ENCODE measurements at places on chromosomes 7 and 10. TPM values are rescaled to one million over a fixed set of nuclear protein-coding genes. Genes with fewer than 3 reads are reported as not detected.

Gene FGF8
- total RNA-seq: not detected

Gene CCDC3
- total RNA-seq: not detected

Gene OPALIN
- not detected for total RNA-seq

Gene LRRD1
- not detected for total RNA-seq

Gene ANXA8L1
- not detected for total RNA-seq

Gene CPN1
- not detected for total RNA-seq

Gene ZNF775
- 3.1 TPM for total RNA-seq

Gene ZNF212
- total RNA-seq: 14.1 TPM

Gene MASTL
- 21.2 TPM for total RNA-seq

Gene IFRD1
- total RNA-seq: 48.6 TPM

Gene HECW1
- not detected for total RNA-seq

Gene DDX56
- total RNA-seq: 97.5 TPM

Gene SNX10
- 6.6 TPM for total RNA-seq

Gene COL13A1
- total RNA-seq: 0.09 TPM

Gene EEPD1
- total RNA-seq: 16.2 TPM

Gene C7orf25
- total RNA-seq: 4.8 TPM

Gene HOXA6
- total RNA-seq: 0.65 TPM

Gene SLC16A9
- total RNA-seq: 0.44 TPM

Gene ZWINT
- total RNA-seq: 3.2 TPM

Gene CPA4
- not detected for total RNA-seq

Gene ITPRIP
- 62.7 TPM for total RNA-seq

Gene GIMAP2
- 183 TPM for total RNA-seq
